Stimulated activated CD8-positive, alpha-beta memory T cell treated with anti-CD3 and anti-CD28 coated beads, Interleukin-4, amount 100 ng/mL, for 1 hour (primary cell): ENCODE measurements at places on chromosomes 13 and 19.

GRCh38 chr13:67224148-67224846, 5.8 kb downstream of the PCDH9 start:
- DNase-seq: no peak

- no peak for DNase-seq
Measured at GRCh38 chr19:1105008-1105872, 1.4 kb downstream of the GPX4 start.

- DNase-seq: no peak
Measured at GRCh38 chr19:3450796-3451411, 29.4 kb downstream of the SMIM24 start.

- DNase-seq: no peak
Measured at GRCh38 chr13:84466461-84466860, 584.2 kb upstream of the SLITRK1 start.

- no peak for DNase-seq
Measured at GRCh38 chr19:38713227-38713649, 31.0 kb downstream of the CAPN12 start.

- no peak for DNase-seq
Measured at GRCh38 chr13:99269627-99270241, 11.6 kb upstream of the GPR18 start.

DNA sequence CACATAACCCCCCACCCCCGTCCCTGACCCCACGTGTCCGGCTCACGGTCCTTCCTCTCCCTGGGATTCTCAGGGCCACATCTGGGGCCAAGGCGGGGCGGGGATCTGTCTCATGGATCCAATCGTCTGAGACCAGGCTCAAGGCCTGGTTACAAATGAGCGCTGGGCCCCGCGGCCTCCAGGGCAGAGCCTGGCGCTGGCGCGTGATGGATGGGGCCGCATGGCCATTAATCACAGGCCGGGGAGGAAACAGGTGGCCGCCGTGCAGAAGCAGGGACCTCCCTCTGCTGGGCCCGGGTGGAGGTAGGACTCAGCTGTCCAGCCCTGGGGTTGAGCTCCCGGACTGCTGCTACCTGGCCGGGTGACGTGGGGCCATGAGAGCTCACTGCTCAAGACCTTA, 5.8 kb upstream of the TLE5 start:
- DNase-seq: no peak

GRCh38 chr19:12994701-12995595, at the start of gene NFIX:
TSS of gene NFIX (plus strand) at chr19:12995475. CDS start at chr19:12995838, 363 bp downstream.
- DNase-seq: no peak

- no peak for DNase-seq
Measured at GRCh38 chr13:49217962-49218492, 2.1 kb upstream of the MLNR start.

GRCh38 chr13:98254513-98254912, 77.4 kb upstream of the RNF113B start:
- no peak for DNase-seq
